ENCODE measurements at places on chromosomes 7 and 10.

GRCh38 chr10:18104223-18104872 is 35.9 kb upstream of the CACNB2 start:
- no peak for DNase-seq

DNA sequence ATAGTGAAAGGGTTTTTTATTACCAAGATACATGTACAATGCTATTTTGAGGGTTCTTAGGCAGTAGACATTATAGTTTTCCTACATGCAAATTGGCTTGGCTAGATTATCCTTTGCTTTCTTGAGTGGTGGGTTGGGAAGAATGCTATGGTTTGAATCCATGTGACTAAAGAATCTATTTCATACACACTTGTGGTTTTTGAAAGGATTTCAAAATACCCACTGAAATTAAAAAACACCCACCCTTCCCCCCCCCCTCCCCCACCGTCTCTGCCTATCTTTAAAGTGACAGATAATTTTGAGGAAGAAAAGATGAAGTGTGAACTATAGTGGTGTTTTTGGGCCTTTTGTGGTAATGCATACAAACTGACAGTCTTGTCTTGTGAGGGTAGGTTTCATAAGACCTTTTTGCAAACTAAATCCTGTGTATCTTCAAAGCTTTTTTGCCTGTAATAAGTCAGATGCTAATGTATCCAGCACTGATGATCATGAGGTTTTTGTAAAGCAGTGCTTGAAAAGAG is 90.9 kb downstream of the TPST1 start:
- DNase-seq = no peak

DNA sequence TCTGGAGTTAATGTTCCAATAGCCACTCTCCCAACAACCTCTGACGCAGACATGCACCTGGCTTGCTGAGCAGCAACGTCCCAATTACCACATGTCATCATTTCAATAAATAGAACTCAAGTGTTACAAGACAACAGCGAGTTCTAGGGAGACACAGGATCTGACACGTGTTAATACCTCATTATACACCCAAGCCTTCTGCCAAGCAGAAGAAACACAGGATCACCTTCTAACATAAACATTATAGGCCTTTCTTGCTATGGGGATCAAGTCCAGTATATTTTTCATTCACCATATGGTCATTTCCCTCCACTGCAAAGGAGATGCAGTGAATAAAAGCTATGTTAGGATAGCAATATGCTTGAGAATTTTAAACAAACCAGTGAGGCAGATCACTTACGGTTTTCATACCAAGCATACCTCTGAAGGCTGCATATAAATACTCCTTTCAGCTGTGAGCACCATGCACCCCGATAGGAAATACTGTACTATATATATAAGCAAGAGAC is 74.2 kb downstream of the JAZF1 start:
- DNase-seq = no peak

DNA sequence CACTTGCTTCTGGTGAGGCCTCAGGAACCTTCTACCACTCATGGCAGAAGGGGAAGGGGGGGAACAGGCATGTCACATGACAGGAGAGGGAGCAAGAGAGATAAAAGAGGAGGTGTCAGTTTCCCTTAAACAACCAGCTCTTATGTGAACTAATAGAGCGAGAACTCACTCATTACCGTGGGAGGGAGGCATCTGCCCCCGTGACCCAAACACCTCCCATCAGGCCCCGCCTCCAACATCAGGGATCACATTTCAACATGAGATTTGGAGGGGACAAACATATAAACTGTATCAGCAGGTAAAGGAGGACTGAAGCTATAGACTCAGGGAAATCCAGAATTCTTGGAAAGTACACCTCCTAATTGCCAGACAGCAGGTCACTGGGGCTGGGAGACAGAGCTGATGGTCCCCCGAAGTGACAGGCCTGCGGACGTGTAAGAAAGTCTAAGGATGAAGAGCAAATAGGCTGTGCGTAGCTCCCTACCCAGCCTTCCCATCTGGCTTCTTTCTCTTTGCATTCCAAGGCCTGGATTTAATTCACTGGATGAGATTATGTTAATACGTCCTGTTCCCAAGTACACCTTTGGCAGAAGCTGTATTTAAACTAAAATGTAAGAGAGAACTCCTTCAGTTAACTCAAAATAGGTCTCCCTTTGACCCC is 186.7 kb upstream of the LYZL2 start:
- no peak for DNase-seq

GRCh38 chr7:127844165-127844564 is 187.1 kb downstream of the LRRC4 start:
- DNase-seq = no peak

- no peak for DNase-seq
Observed at GRCh38 chr7:25313526-25313925, 85.2 kb upstream of the NPVF start.

GRCh38 chr7:149414171-149414570 is 46.7 kb downstream of the ZNF777 start:
- DNase-seq = no peak

DNA sequence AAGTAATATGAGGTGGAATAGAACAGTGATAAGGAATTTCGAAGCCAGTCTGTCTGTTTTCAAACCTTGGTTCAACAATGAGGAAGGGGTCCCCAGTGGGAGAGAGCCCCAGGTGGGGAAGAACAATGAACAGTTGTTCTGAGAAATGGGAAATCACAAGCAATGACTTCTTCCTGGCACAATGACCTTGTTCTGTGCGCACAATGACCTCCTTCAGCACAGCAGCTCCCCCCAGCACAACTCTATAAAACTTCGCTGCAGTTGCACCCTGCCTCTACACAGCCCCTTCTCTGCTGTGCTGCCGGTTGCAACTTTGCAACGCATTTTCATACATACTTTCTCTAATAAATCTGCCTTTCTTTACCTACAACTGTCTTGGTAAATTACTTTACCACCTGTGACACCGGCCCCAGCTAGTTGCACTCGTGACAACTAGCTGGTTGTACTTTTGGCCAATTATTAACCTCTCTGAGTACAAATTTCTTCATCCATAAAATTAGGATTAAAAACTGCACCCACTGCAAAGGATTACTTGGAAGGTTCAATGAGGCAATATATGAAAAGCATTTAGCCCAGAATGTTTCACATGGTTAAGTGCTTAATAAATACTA is 40.5 kb downstream of the ASB4 start:
- DNase-seq = no peak

GRCh38 chr10:49115015-49115795 is at the start of gene VSTM4:
TSS of gene VSTM4 (minus strand) at chr10:49115522. CDS start at chr10:49115485, 37 bp downstream.
- no peak for DNase-seq

DNA sequence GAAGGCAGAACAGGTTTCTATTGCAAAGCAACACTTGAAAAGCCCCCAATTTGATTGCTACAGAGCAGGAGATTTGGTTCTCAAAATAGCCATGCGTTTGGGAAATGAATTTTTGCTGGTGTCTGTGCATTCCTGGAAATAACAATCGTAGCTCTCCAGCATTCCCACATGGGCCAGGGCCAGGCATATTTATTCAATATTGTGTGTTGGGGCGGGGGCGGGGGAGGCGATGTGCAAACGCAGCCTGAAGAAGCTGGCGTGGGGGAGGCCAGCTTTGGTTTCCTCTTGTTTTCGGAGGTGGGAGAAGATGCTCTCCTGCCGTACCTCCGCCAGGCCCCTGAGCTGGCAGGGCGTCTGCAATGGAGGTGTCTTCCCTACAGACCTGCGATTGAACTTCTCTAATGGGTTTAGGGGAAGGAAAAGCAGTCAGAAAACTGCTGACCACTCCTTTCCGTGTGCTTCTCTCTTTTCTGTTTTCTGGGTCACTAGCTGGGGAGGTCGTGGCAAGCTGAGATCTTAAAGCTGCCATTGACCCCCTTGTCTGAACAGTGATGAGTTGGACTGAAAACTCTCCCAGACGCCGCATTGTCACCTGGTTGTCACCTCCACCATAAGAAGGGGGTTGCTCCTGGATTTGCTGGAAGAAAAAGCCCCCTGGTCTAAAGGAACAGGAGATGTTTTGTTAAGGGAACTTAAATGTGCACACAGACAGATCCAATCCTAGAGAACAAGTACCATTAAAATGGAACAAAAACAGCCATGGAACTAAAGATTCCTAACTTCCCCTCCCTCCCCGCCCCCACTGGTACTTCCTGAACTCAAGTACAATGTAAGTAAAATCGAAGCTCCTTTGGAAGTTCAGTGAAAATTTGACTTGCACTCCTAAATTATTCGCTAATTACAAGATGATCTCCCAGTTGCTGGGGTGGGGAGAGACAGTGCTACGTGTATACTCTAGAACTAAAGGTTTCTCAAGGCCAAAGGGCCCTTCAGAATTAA is 56.4 kb upstream of the HABP2 start:
- no peak for DNase-seq

DNA sequence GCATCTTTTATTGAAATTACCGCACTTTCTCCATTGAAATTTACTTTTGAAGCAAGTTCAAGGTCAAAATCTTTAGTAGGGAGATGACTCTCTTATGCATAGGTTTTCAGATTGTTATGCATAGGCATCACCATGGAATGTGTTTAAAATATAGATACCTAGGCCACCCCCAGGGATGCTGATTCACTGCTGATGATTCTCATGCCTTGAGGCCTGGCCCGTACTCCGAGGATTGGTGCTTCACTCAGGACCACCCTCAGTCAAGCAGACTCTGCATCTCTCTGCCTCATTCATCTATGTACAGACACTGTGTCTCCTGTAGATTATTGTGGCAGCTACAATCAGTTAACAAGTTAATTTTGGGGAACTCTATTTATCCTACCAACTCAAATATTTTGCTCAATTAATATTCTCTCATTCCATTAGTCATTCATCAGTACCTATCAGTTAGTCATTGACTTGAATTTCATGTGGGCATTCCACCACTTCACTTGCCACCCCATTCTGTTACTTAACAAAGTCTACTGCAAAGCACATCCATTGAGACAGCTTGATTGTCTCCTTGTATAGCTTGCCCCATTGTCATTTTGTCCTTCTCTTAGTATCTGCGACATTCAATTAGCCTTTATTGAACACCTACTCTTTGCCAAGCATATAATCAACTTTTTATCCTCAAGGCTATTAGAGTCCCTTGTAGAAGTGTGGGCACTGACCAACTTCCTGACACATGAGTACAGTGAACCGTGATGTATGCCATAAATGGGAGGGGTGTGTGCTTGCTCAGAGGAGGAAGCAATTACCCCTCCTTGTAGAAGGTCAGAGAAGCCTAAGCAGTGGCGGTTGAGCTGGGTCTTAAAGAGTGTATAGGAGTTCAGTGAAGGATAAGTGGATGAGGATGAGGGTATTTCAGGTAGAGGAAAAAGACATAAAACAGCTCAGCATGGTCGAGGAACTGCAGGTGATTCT is 255.6 kb upstream of the BMPER start:
- DNase-seq = no peak

- DNase-seq = no peak
Observed at GRCh38 chr7:28649189-28649588, 236.9 kb downstream of the CREB5 start.

DNA sequence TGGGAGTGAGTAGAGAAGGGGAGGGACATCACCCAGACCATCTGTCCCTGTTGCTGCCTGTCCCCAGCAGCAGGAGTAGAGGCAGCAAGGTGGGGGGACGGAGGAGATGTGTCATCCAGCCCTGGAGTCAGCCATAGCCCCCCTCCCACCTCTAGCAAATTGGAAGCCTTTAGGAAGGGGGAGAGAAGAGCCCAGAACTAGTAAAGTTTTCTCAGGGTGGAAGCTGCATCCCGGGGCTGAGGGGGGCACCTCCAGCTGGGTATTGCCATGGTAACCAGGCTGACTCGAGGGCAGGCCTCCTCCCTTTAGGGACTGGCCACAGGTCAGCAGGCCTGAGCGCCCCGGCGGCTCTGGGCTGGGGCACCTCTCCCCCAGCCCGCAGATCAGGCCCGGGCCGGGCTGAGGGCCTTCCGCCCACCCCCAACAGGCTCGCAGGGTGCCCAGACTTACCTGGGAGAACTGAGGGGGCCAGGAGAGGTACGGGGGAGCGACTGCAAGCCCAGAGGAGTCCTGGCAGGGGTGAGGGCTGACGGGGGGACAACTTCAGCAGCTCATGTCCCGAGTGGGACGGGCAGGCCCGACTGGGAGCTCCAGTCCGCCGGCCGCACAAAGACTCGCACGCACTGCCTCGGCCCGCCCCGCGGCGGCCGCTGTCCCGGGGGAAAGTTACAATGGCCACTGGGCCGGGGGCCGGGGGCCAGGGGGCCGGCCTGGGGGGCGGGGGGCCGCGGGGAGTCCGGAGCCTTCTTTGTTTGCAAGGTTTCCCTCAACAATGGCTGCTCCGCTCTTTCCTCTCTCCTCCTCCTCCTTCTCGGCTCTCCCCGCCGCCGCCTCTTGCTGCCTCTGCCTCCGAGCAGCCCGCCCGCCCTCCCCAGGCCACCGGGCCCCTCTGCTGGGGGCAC is 6.0 kb downstream of the LDB1 start:
- no peak for DNase-seq

DNA sequence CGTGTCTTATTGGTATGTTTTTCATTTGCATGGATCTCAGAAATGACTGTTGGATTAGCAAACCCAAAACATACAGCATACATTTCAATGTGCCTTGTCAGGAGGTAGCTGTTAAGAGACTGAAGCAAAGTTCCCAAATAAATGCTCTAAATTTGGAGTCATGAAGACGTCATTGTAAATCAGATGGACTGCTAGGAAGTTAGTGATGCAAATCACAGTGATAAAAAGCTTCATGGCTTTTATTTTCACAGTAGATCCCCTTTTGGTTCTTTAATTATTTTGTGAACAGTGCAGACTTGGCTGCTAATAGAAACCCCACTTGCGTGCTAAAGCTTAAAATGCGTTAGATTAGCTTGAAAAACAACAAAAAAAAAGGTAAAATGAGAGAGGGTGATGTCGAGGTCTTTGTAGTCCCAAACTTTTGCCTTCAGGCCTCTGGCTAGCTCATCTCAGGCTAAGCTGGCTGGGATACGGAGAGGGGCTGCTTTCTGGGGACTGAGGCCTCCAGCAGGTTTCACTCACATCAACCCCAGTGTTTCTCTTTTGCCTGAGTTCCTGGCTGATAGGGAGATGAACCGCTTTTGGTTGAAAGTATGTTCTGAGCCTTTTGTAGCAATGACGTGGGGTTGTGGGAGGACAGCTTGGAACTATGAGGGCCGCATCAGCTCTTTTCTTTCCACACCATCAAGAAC is 107.1 kb upstream of the CDCA7L start:
- no peak for DNase-seq

- DNase-seq = no peak
Observed at GRCh38 chr10:13815756-13816155, 229.0 kb downstream of the PRPF18 start.

GRCh38 chr10:91349381-91349780 is 60.8 kb upstream of the HECTD2 start:
- no peak for DNase-seq

GRCh38 chr10:77103213-77103612 is 534.4 kb downstream of the KCNMA1 start:
- DNase-seq = no peak

GRCh38 chr7:78175330-78176100 is 376.9 kb downstream of the PHTF2 start:
- DNase-seq = no peak

Data from CMK (cell line).